ENCODE measurements at places on chromosomes 7 and 10.

DNA sequence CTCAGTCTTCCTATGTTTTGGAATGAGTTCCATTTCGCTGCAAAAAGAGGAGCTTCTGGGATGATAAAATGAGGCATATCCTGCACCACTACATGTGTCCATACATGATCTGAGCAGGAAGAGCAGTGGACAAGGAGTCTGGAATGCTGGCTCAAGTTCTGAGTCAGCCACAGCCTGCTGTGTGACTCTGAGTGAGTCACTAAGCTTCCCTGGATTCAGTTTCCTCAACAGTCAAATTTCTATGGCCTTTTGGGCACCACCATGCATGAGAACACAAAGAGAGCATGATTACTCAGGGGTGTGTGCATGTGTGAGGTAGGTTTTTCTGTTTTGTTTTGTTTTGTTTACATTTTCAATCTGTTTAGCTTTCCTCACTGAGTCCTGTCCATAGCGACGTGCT, 254.6 kb downstream of the ANKRD30A start:
- no peak for DNase-seq

- no peak for DNase-seq
Observed at GRCh38 chr7:22944510-22944909, 69.4 kb downstream of the HYCC1 start.

- DNase-seq: no peak
Observed at GRCh38 chr10:27241010-27241651, 534 bp upstream of the ACBD5 start.

DNA sequence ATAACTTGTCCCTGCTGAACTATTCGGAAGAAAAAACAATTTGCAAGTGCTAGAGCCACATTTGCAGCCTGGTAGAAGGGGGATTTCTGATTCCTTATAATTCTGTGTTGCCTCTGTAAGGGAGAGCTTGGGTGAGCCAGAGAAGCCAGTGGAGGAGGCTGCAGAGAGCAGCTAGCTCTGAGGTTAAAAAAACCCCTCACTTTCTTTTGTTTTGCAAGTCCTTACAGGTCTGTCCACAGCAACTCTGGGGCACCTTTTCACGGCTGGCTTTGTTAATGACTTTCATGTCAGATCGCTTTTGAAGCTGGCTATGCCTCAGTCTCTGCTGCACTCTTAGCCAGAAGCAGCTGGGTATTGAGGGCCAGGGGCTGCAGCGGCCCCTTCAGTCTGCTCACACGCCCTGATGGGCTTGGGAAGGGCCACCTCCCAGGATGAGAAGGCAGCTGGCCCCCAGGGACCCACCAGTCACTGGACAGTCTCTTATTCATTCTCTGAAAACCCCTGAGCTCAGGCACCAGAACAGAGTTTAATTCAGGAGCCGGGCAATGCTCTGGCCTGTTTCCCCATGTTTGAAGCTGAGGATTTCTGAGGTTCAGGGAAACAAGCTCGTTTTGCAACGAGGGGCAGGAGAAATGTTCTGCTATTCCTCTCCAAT, 30.9 kb downstream of the TRIM8 start:
- no peak for DNase-seq

DNA sequence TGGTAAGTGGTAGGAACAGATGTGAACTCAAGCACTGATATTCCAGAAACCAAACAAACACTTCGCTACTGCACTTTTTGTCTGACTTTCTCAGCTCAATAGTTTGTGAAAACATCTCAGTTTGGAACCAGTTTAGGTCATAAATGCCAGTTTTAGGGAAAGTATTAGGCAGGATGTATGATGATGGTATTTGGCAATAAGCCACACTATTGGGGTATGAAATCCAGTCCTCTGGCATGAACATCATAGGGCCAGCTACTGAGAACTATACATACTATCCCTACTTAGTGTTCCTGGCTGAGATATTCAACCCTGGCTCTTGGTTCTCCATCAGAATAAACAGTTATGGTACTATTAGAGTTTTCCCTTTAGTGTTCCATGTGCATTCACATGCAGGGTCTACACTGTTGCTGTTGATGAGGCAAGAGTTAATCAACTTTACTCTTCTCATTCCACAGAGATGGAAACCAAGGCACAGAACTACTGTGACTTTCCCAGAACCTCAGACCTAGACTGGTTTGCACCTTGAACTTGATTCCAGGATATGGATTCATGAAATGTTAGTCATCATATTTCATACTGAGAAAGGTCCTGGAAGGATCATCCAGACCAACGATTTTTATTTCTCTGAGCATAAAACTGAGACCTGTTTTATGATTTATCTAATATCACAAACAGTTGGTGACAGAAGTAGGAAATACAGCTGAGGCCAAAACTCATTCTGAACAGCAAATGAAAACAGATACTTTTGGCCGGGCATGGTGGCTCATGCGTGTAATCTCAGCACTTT, 20.0 kb upstream of the IFIT2 start:
- no peak for DNase-seq

GRCh38 chr10:60299961-60300883, 89.5 kb downstream of the ANK3 start:
- DNase-seq: no peak

- DNase-seq: no peak
Observed at GRCh38 chr7:143493751-143494150, 16.1 kb downstream of the TAS2R41 start.

DNA sequence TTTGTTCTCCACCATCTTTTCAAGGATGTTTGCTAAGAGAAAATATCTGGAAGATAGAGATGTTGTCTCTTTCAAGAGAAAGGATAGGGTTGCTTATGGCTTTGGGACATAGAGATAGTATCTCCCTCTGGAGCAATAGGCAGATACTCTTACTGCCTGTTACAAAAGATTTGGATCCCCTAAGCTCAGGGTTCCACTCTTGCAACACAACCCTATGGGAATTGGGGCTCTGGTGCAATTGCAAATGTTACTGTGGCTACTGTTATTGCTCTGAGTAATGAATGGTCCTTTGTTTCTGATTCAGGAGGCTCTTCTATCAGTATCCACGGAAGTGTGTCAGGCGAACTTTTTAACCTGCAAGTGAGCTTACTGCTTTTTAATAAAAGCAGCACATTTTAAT, 88.8 kb downstream of the GPR85 start:
- no peak for DNase-seq

DNA sequence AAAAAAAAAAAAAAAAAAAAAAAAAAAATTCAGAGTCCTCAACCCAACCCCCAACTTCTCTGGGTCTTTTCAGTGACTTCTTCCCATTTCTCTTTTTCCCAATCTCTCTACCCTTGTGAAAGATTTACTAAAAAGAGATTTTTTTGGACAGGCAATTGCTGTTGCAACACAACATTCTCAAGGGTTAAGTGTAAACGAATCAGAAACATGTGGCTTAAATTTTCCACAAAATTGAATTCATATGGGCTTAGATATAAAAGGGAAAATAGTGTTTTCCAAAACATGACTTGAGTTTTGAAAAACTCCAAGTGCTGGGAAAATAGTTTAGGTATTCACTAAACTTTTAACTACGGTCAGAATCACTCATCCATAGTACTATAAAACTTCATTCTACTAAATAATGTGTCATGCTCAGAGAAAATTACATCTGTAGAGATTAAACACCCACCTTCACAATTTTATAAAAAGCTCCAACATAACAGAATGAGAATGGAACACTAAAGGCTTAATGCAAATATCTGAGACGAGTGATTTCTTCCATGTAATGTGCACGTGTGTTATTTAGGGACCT, 643.1 kb downstream of the PARD3 start:
- DNase-seq: no peak
